GM12892 (cell line): ENCODE measurements at places on chromosomes 7 and 10.
A peak's percentile ranks its signal among the peaks of the same experiment; 100 is the strongest.

DNA sequence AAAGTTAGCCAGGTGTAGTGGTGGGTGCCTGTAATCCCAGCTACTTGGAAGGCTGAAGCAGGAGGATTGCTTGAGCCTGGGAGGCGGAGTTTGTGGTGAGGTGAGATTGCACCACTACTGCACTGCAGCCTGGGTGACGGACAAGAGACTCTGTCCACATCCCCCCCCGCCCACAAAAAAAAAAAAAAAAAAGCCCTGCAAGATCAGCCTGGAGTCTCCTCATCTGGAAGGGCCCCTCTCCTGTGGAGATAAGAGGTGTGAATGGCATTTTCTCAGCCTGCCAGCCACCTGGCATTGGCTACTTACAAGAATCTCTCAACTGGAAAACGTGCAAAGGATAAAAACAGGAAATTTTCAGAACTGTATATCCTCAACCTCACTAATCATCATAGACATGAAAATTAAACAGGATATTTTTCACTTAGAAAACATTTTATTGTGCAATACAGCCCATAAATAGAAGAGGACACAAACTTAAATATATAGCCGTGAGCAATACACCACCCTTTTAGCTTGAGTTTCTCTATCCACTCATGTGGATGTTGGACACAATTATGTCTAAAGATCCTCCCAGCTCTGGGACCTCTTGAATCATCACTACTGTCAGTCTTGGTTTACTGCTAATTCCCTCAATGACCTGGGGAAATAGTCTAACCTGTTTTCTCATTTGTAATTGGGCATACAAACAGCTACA is 11.3 kb upstream of the TSPAN15 start:
- DNase-seq = no peak

DNA sequence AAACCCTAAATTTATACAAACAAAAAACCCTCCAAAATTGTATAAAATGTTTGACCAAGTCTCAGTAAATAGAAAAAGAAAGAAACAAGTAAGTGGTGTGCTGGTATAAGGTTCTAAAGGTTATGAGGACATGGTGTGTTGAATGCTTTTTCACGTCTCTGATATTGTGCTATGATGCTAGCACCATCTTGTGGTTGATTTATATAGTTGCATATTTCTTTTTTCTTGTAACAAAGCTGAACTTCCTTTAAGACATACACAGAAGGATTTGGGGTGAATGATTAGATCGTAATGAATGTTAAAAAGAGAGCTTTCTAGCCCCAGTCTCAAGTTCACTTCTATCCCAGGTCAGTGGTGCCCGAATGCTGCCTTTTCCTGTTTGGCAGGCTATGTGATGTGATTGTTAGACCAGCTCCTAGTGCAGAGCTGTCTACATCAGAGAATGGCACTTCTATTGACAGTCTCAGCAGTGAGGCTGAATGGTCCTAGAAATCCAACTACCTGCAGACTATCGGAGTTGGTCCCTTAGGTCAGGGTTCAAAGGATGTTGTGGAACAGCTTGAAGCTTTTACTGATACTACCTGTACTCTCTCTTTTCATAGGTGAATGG is 25.0 kb downstream of the VTI1A start:
- peak; percentile 5 for DNase-seq

DNA sequence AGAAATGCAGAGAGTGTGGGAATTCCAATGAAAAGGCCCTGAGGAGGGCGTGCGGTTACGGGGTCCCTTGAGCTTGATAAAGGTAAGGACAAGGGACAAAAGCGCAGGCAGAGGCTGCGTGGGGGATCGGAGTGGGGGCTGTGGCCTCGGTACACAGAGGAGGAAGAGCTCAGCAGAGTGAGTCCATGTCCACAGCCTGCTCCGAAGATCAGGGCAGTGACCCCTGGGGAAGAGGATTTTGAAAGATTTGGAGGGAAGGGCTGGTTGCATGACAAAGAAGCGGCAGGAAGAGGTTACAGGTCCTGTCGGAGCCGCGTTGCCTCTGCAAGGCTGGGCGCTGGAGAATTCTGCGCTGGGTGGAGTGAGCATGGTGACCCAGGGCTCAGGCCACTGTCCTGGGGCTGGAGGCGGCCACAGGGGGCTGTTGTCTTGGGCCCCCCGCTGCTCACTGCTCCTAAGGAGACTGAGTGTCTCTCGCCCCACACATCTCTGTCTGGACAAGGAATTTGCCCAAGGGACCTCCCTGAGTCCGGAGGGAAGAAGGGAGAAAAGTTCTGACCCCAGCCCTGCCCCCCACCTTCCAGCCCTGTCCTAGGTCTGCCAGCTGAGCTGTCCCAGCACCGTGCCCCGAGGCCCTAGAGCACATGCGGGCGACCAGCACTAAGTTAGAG is 69.8 kb upstream of the INSIG1 start:
- DNase-seq = no peak

DNA sequence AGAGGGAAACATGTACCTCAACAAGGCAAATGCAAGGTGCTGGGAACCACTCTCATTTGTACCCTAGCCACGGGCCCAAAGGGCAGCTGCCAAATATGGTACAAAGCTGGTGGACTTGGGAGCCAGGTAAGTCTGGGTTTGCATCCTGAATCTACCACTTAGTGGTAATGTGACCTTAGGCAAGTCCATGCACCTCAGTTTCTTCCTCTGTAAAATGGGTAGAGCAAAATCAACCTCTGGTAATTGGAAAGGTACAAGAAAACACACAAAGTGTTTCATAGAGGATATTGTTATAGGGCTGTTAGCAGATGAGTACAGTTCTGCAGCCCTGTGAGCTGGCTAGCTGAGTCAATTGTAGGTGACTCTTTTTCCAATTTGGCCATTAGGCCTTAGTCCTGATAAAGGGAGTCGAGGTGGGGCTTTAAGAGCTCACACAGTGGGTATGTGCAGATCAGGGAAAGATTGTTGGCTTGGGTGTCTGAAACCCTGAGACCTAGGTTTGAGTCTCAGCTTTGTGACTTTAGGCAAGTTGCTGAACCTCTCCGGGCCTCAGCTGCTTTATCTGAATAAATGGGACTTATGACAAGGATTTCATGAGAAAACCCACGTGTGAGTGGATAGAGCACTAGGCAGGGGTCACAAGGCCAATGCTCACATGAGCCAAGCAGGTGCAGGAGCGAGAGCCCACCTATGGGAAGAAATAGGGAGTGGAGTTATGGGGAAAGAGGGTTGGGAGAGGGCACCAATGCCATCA is 121.3 kb upstream of the GDF10 start:
- DNase-seq = no peak
